ENCODE measurements at places on chromosomes 2 and 18. TPM values are rescaled to one million over a fixed set of nuclear protein-coding genes. Genes with fewer than 3 reads are reported as not detected.

NPHP1 gene
- 3.1 TPM for total RNA-seq

APCDD1 gene
- 0.37 TPM for total RNA-seq

TEKT4 gene
- total RNA-seq: not detected

IHH gene
- not detected for total RNA-seq

SPP2 gene
- not detected for total RNA-seq

HOXD13 gene
- total RNA-seq: not detected

FSHR gene
- not detected for total RNA-seq

GPR35 gene
- total RNA-seq: 0.81 TPM

SLC5A7 gene
- total RNA-seq: not detected

STPG4 gene
- 0.83 TPM for total RNA-seq

DNA sequence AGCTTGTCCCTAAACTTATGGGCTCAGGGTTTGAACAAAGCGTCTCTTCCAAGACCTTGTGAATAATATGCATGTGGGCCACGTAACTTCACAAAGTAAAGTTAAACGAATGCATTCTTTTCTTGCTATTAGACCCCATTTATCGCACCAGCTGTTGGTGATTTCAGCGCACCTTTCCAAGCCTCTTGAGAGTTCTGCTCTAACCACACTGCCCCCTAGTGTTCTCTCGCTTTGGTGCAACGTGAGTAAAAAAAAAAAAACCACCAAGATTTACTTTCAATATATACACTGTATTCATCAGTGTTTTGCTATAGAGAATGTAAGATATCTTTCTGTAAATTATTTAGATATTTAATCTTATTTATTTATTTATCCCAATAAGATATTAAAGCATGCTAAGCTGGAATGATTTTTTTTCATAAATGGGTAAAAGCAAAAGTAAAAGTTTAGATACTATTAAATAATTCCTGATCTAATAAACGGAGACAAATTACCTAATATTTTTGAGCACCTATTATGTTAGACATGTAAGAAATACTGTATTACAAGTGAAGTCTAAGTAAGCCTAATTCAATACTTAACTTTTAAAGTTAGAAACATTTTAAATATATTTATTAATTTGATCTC is 459.5 kb downstream of the DLGAP1 start:
- DNase-seq: peak; percentile 77

- no peak for DNase-seq
These were observed 32.1 kb upstream of the SP3 start for GRCh38 chr2:173997269-173997668.

DNA sequence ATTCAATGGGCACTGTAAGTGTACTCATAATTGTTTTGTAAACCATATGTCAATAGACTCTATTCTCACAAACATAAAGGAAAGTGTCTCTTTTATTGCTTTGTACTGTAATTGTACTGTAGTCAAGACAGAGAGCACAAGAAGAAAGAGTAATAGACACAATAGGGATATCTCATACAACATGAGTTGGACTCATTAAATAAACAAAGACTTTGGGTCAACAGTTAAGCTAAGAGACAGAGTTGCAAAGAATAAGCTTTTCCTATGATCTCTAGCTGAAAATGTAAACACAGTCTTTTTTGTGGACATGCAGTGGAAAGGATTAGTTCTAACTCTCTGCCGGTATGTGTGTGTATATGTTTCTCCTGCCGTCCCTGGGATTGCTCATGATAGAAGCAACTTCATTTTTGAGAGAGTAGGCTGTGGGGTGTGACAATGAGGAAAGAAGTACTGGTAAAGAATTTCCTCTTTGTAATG is 13.9 kb upstream of the KYNU start:
- no peak for DNase-seq

DNA sequence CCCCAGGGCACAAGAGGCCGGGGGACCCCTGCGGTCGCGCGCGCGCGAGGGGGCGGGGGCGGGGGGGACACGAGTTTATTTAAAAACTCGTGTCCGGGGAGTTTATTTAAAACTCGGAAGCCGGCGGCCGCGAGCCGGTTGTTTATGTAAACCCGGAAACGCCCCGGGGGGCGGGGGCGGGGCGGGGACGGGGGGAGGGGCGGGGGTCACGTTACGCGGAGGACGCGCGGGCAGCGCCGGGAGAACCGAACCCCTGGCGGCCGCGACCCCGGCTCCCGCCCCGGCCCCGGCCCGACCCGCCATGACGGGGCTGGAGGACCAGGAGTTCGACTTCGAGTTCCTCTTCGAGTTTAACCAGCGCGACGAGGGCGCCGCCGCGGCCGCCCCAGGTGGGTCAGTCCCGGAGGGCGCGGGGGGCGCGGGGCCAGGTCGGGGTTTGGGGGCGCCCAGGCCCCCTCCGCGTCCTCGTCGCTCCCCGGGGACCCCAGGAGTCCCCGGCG is 4.4 kb downstream of the NFATC1 start:
- DNase-seq: no peak

- DNase-seq: no peak
These were observed 18.9 kb downstream of the AOX1 start for GRCh38 chr2:200604571-200605255.

GRCh38 chr2:205885492-205886099 is 200.4 kb downstream of the INO80D start:
- peak; percentile 65 for DNase-seq

- peak; percentile 31 for DNase-seq
These were observed 490.6 kb upstream of the LINC00305 start for GRCh38 chr18:64639536-64639935.

GRCh38 chr18:7248877-7249276 is 18.0 kb downstream of the LRRC30 start:
- no peak for DNase-seq

GRCh38 chr2:216410550-216410949 is 1.7 kb upstream of the SMARCAL1 start:
- DNase-seq: no peak

DNA sequence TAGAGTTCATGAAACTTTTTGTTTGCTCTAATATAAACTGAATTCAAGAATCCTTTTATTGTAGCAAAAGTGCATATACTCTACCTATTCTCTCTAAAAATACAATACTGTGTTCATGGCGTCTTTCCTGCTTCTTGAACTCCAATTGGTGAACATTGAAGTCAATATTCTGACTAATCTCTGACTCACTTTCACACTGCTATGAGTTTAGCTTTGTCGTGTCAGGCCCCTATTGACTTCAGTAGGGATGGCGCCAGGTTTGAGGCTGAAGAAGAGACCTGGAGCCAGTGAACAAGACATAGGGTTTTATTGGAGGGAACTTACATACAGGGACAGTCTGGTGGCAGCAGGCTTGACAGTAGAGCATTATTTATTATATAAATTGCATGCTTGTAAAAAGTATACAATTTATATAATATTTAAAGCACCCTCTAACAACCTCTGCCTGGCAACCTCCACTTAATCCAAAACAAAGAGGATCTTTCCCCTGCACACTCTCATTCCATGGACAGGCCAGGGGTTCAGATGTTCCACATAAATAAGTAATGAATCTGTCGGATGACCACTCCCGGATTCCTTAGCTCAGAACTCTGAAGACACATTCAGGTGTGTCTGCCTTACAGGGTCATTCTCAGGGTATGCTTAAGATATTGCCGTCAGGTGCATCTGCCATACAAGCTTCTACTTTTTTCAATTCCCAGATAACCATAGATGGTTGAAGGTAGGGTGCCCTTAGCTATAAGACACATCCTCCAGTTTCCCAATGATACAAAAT is 141.0 kb downstream of the CERS6 start:
- DNase-seq: peak; percentile 61

GRCh38 chr18:3248062-3248657 is 559 bp downstream of the MYL12A start:
- DNase-seq: no peak

DNA sequence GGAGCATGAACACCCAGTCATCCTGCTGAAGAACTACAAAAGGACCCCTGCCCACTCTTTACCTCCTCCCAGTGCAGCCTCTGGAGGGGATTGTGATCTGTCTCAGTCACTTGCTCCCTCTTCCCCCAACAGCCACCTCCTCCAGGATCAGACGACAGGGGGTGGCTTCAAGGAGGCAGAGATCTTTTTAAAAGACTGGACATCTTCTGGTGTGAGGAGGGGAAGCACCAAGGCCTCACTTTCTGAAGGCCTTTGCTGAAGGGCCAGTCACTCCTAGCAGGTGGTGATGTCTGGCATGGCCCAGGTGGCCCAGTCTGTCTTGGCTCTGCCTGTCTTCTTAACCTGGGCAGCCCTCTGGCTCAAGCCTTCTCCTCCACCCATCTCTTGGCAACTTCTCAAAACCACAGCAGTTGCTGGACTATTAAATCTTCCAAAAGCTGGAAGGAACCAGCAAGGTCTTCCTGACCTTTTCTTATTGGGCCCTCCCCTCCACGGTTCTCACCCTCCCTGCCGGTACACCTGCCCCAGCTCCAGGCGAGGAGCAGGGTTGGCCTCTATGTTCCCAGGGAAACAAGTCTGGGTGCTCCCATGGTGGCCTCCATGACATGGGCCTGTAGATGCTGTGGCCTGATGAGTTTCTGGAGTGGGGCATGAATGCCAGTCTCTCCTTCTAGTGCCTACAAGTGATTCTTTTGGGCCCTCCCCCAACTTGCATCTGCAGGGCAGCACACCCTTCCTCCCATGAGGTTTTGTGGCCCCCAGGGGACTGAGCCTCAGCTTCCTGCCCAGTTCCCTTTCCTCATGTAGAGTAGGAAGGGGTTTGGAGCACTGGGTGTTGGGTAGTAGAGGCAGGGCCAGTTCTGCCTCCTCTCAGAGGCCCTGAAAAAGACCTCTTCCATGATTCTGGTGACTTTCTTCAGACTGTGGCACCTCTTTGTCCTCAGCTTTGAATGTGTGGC is 5.0 kb upstream of the ATP6V1B1 start:
- no peak for DNase-seq

GRCh38 chr2:74538881-74539339 is 9.2 kb downstream of the HTRA2 start:
- no peak for DNase-seq

- DNase-seq: no peak
These were observed 97.8 kb upstream of the SLC35G4 start for GRCh38 chr18:11511434-11512095.

DNA sequence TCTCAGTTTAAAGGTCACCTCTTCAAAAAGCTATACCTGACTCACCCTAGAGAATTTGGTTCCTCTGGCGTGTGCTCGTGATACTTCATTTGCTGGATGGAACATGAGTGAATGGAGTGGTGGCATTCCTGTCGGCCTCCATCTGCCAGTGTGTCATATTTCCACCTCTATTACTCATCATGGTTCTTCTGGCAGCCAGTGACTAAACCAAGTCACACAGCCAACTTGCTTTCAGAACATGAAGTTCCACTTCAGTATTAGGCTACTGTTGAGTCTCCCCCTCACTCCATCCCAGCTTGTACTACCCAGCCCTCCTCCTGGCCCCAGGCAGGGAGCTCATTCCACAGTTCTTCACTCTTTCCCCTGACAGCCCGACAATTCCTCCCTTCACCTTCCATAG is 169.8 kb downstream of the MREG start:
- peak; percentile 84 for DNase-seq

DNA sequence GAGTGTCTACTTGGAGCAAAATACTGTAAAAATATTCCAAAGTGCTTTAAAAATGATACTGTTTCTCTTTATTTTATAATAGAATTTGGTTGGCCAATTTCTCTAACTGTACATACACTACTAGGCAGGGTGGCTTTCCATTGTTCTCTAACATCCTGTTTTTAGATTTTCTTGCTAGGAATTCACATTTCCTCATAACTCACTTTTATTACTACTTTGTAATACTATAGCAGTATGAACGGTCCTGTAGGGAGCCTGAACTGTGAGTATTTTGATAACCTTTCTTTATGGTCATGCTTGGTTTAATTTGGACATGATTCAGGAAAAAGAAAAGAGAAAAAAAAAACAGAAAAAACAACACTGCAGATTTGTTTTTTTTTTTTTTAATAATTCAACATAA is 37.8 kb downstream of the GCG start:
- peak; percentile 50 for DNase-seq

- peak; percentile 54 for DNase-seq
These were observed 7.6 kb downstream of the ZFP36L2 start for GRCh38 chr2:43218702-43219382.

DNA sequence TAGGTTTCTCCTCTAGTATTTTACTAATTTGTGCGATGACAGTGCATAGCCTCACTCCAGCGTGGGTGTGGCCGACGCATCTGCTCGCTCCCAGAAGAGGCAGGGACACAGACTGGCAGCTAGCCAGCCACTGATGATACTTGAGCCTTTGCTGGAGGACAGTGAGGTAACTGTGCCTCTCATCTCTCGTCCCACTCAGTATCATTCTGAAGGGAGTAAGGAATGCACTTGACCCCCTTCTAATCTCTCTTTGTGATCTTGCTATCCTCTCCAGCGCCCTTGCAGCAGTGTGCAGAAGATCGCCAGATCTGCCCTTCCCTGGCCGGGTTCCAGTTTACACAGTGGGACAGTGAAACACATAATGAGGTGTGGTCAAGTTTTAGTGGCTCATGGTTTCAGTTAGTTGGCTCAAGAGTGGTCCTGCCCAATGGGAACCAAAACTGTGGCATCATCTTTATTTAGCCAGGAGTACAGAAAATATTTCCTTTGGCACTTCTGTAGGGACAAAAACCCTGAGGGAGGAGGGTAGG is 17.5 kb downstream of the NCAPH start:
- DNase-seq: peak; percentile 58

DNA sequence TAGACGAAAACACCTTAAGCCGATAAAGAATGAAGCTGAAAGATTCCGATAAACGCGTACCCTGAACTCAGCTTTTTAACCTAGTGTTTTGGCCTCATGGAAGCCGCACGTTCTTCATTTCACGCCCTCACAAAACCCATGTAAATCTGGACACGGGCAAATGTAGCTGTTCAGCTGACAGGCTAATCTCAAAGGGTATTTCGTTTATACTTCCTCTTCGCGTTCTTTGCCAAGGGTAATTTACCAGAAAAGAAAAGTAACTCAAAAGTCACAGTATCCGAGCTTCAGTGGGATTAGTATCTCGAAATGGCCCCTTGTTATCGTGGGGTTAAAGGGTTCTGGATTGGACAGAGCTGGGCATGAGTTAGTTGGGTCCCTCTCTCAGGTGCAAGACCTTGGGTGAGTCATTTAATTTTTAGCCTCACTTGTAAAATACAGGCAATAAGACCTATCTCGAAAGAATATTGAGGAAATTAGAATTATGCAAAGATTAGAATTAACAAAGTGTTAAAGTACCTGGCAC is 22.0 kb upstream of the STPG4 start:
- no peak for DNase-seq

DNA sequence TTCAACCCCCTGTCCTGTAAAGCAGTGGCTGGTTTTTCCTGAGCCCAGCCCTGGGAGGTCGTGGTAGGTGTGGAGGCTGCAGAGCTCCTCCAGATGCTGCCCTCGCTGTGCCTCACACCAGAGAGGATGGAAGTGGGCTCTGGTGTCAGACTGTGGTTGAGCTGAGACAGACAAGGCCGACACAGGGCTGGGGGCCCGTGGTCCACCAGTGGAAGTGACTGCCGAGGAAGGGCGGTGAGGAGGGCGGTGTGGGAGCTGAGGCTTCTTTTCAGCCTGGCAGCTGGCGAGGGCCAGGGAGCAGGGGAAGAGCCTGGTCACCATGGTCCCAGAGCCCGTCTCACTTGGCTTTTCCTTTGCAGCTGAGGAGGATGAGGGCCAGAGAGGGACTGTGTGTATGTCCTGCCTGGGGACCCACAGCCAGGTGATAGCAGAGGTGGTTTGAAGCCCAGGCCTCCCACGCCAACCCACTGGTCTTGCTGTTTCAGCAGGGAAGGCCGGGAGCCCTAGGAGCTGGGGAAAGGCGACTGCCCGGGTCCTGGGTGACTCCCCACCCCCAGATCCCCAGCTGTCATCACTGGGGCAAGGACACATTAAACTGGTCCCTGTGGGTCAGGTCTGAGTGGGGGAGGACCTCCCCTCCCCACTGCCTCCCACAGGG is 8.5 kb downstream of the SFTPB start:
- no peak for DNase-seq
